ENCODE measurements at places on chromosomes 4 and X.

GRCh38 chr4:100190643-100191600 is 654 bp upstream of the DDIT4L start:
- no peak for DNase-seq

GRCh38 chrX:6732101-6732500 is 197.2 kb upstream of the VCX3A start:
- DNase-seq: no peak

DNA sequence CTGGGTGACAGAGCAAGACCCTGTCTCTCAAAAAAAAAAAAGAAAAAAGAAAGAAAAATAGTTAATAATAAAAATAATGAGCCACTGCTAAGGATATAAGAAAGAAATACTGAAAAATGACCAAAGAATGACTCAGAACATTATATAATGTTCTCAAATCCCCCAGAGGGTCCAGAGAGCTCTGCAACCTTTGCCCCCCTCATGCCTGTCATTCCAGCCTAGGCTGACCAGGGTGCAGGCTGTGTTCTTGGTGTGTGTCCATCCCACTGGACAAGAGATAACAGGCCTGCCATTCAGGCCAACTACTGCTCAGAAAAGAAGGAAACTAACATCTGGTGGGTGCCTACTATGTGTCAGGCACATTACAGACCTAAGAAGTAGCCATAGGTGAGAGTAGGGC is 72.7 kb upstream of the EDNRA start:
- no peak for DNase-seq

DNA sequence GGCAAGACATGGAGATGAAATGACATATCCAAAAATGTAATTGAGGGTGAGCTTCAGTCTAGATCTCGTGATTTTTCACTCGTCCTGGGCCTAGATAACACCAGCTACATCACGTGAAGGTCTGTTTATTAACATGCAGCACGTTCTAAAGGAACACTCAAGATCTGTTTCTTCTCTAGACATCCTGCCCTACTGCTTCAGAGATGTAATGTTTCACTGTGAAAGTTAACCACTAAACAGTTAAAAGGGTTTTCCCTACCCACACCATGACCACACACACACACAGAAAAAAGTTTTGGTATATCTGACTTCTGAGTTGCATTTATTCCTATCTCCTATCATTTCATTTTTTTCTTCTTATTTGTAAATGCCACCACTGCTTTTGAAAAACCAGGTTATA is 52.3 kb upstream of the SMIM31 start:
- DNase-seq: no peak

- DNase-seq: no peak
These were observed 786.2 kb downstream of the RAB28 start for GRCh38 chr4:12697970-12698369.

DNA sequence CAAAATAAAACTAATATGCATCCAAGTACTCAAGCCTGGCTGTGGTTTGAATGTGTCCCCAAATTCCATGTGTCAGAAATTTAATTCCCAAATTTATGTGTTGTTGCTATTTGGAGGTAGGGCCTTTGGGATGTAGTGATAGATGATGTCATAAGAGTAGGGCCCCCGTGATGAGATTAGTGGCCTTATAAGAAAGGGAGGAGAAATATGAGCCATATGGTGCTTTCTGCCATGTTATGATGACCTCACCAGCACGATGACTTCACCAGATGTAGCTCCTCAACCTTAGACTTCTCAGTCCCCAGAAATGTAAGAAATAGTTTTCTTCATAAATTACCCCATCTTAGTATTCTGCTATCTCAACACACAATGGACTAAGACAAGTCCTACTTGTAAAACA is 2264.0 kb downstream of the ARAP2 start:
- no peak for DNase-seq

DNA sequence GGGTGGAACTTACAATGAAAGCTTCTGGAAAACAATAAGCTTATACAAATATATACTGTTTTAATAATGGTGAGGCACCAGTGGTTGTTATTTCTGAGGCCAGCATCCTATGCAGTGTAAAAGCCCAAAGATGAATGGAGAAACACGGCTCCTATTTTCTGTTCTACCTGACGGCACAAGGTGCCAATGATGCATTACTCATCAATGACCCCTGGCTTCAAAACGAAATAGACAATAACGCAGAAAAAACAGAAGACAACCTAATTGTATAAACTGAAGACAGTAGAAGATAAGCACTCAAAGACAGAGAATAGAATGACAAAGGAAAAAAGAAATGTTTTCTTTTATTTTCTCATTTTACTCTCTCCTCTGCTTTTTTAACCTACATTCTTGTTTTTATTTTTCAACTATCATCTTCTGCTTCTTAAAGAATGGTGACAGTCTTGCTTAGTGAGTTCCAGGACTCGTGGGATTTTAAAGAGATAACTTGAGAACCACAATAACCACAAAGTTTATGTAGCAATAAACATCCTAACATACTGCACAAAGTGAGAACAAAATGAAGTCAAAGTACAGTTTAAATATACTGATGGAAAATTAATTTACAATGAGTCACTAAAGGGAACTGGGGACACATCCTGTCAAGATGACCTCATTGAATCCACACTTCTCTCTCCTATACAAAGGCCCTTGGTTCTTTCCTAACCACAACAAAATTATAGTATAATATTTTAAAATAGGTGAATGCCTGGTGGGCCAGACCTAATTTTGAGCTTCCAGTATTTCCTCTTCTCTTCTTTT is 169.8 kb downstream of the BTC start:
- no peak for DNase-seq
